ENCODE measurements at places on chromosomes 11 and 22. TPM values are rescaled to one million over a fixed set of nuclear protein-coding genes. Genes with fewer than 3 reads are reported as not detected.
A peak's percentile ranks its signal among the peaks of the same experiment; 100 is the strongest.

The SOX10 gene
- total RNA-seq, result 179 TPM

The VPS51 gene
- 115 TPM for total RNA-seq

The OR4D11 gene
- not detected for total RNA-seq

The ARHGAP20 gene
- total RNA-seq, result 7.7 TPM

The KRTAP5-2 gene
- not detected for total RNA-seq

The SYT7 gene
- 3.7 TPM for total RNA-seq

The MYOD1 gene
- not detected for total RNA-seq

The C1QTNF6 gene
- 7.8 TPM for total RNA-seq

The MUC15 gene
- not detected for total RNA-seq

The OR10A2 gene
- not detected for total RNA-seq

The LRRC4C gene
- total RNA-seq, result 16.6 TPM

The GP1BB gene
- total RNA-seq, result 4.1 TPM

The ME3 gene
- 17.5 TPM for total RNA-seq

The GNAZ gene
- total RNA-seq, result 22.8 TPM

DNA sequence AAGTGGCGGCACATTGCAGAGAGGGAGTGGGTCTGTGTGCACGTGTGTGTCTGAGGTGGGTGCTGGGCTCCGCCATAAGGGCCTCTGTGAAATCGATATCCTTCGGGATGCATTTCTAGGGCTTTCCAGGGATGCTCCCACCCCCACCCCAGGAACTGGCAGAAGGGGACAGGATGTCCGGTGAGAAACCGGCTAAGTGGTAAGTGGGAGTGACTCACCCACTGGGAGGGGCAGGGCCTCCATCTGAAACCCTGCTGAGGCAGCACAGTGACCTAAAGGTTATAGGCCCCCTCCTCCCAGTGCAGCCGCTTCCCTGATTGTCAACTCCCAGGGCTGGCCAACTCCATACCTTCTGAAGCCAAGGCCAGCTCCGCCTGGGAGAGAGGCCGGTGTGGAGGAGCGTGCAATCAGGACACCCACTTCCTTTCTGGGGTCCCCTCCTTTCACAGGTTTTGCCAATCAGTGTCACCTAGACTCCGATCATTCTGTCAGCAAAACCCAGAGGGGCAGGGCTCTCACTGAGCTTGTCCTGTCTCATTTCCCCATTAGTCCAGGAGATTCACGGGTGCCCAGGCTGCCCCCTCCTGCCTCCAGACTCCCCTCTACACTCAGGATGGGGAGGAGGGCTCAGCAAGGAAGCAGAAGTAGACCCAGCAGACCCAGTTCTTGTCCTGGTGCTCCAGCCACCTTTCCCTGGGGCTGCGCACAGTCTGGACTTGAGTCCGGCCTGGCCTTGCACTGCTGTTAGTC lies 44.5 kb downstream of the NECTIN1 start:
- DNase-seq, result no peak

GRCh38 chr11:42951266-42951665 lies 360.5 kb upstream of the API5 start:
- DNase-seq, result no peak

DNA sequence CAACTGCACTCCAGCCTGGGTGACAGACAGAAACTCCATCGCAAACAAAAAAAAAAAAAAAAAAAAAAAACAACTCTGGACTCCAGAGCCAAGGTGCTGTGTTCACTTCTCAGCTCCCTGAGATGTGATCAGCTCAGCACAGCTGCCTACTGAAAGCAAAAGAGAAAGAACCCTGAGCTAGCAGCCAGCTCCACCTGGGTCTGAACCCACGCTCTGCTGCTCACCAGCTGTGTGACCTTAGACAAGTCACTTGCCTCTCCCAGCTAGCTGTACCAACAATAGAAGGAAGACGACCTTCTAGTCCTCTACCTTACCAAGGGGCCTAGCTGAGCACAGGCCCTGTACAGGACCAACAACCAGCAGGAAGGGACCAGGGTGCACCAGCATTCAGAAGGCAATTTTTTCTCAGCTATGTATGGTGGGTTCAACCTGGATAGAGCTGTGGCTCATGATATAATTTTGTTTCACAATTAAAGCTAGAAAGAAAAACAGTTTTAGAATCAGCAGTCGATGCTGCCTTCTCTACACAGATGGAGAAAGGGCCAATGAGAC lies 3.8 kb downstream of the DGCR2 start:
- no peak for DNase-seq

GRCh38 chr22:28029956-28030355 lies 110.9 kb upstream of the PITPNB start:
- DNase-seq, result peak; percentile 45

DNA sequence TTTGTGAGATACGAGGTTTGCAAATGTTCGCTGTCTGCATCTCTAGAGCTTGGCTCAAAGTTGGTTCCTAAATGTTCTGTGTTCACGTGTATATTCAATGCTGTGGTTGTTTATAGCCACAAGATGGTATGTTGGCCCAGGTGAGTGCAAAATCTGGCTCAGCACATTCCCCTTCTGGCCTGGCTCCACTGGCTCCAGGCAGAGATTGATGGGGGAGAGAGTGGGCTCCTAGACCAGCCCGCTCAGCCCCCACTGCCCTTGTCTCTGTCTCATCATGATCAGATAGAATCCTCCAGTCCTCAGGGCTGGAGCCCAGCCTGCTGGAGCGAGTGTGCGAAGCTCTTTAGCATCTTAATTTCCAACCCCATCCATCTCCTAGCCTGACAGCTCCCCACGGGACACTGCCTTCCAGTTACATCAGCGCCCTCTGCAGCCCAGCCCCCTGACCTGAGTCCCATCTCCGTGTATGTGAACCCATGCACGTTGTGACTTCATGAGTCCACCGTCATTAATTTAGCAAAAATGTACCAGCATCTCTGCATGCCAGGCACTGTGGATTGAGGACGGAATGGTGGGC lies 2.0 kb downstream of the P2RX3 start:
- DNase-seq, result no peak

DNA sequence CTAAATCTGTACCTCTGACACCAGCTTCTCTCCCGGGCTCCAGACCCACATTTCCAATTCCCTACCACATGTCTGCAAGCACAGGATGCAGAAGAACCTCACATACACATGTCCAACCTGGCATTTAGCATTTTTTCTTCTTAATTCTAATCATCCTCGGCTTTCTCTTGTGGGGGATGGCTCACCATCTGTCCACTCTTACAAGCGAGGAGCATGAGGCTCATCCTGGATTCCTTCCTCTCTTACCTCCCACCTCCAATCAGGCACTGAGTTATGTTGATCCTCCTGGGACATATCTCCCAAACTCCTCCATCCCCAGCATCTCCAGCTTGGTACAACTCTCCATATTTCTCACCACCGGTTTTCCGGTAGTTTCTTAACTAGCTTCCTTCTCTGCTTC lies 149.8 kb upstream of the LARGE1 start:
- DNase-seq, result no peak

- DNase-seq, result no peak
Observed at GRCh38 chr22:43167001-43167589, 15.7 kb downstream of the TSPO start.

GRCh38 chr11:122209619-122210366 lies 93.8 kb upstream of the BLID start:
- peak; percentile 89 for DNase-seq

- DNase-seq, result no peak
Observed at GRCh38 chr11:120842195-120842594, 181.7 kb upstream of the TBCEL start.

DNA sequence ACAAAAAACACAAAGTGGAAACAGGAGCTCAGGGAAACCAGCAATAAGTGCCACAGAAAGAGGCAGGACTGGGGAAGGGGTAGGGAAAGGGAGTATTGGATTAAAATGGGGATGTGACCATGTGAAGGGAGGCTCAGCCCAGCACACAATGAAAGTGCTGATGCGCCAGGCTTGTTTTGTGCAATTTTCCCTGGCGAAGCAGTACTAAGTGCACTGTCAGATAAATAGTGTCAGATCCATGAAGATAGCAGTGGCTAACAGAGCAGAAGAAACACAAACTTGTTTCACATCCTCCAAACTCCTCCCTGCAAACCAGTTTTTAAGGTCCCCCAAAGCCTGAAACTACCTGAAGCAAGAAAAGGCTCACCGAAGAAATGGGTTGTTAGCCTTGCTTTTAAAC lies 50.7 kb upstream of the RAPSN start:
- DNase-seq, result no peak

GRCh38 chr22:39917197-39917643 lies 16.3 kb downstream of the GRAP2 start:
- no peak for DNase-seq

- no peak for DNase-seq
Observed at GRCh38 chr22:19700790-19701419, 13.4 kb upstream of the SEPTIN5 start.

- no peak for DNase-seq
Observed at GRCh38 chr11:130272336-130272735, 42.4 kb downstream of the ZBTB44 start.

GRCh38 chr11:5703741-5704536 lies 14.3 kb downstream of the TRIM22 start:
- DNase-seq, result no peak

GRCh38 chr22:32650553-32651345 lies 150.8 kb upstream of the TIMP3 start:
- DNase-seq, result no peak

DNA sequence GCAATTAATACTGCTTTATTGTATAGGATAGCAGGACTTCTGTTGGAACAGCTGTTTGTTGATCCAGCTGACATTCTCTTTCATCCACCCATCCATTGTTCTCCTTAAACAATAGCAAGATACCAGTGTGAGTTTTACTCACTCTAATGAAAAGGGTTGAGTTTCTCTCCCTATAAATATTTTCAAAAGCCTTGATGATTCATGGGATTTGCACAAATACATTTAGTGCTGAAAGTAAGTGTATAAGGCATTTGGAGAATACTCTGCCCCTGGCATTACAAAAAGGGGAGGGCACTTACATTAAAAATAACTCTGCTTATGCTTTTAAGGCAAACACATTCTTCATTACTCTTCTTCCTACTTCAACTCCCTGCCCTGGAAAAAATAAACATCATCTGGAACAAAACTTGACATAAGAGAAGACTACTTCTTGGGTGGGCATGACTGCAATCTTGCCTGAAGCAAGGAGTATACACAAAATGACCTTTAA lies 634.9 kb downstream of the METTL15 start:
- no peak for DNase-seq

DNA sequence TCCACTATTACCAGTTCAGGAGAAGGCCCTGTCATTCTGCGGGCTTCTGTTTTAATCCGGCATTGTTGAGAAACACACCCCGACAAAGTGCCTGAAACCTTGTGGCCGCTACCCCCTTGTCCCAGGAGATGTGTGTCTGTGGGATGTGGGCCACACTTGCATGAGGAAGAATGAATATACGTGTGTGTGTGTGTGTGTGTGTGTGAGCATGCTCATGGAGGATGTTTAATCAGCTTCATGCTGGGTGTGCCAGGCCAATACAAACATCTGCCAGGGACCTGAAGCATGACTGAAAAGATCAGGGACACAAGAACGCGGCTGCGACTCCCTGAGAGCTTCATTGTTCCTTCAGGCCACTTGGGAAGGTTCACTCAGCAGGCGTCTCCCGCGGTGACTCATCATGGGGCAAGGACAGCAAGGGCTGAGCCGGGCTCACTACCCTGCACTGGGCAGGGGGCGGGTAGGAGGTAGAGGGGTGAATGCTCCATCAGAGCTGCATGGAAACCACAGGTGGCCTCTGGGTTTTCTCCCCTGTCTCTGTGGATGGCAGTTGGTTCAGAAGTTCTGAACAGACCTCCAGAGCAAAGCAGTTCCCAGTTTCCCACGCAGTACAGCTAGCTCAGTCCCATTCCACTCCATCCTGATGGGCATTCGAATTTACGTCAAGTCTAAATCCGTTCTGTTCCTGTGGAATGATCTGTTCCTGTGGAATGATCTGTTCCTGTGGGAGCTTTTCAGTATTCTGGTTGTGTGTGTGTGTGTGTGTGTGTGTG lies 7.0 kb upstream of the MALAT1 start:
- peak; percentile 84 for DNase-seq

DNA sequence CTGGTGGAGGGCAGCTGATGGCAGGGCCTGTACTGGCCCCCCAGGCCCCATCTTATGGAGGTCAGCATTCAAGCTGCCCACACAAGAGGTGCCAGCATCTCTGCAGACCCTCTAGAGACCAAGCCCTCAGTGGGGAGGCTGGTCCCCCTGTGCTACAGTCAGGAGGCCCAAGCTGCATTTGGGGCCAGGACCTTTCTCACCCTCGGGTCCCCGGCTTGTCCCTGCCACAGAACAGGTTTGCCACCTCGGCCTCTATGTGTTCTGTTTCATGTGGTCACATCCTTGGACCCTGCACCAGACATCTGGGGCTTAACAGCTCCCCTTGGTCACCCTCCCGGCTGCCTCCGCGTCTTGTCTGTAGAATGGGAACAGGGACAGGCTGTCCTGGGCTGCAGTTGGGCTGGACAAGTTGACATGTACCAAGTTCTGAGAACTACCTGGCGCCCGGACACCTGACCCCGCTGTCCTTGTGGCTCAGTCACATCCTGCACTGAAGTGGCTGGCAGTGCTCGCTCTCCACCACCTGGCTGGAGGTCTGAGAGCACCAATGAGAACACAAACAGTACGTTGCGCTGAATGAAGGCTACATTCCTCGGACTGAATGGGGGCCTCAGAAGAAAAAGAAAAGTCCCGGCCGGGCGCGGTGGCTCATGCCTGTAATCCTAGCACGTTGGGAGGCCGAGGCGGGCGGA lies 2.7 kb upstream of the PLXNB2 start:
- no peak for DNase-seq

DNA sequence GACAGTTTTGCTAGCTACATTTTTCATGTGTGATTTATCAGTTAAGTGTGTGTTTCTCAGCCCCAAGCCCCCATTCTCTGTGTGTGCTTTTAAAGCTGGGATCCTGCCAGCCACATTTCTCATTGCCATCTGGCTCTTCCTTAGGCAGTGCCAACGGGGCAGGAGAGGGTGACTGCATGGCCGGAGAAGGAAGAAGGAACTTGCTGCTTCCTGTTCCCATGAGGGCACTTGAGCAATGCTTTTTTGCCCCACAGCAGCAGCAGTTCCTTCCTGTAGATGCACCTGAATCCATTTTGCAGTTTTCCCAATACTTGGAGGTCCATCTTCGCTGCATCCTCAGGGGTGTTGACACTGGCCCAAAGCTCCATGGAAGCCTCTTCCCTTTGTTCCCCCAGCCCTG lies 37.5 kb downstream of the TNRC6B start:
- no peak for DNase-seq

DNA sequence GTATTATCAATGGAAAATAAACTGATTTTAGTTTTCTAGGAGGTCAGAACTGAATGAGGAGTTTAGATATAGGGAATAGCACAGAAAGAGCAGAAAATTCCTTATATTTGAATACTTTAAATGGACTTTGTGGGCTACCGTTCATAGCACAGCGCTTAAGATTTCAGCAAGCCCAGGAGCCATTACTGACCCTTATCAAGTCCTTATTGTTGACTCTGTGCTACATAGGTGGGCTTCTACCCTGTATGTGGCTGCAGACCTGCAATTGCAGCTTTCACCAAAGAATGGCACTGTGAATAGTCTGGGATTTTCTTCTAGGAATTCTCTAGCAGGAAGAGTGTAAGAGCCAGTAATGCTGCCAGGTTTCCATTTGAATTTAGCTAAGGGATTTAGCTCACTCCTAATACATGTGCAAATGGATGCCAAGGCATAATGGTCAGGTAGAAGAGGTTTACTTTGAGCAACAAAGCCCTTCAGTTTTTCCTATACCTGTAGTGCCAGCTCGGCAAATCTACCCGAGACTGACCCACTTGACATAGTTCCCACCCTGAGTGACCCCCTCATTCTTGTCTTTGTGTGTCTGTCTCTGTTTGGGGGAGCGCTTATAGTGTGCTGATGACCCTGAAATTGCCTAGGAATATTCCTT lies 42.5 kb upstream of the DLAT start:
- DNase-seq, result no peak

- DNase-seq, result no peak
Observed at GRCh38 chr22:24938741-24939341, 7.7 kb downstream of the LHFPL7 start.

Measured in sciatic nerve (tissue), 2 donors.